Left ventricle myocardium superior (tissue), 1 donor: ENCODE measurements at places on chromosomes 16 and 17. TPM values are rescaled to one million over a fixed set of nuclear protein-coding genes. Genes with fewer than 3 reads are reported as not detected.

DNA sequence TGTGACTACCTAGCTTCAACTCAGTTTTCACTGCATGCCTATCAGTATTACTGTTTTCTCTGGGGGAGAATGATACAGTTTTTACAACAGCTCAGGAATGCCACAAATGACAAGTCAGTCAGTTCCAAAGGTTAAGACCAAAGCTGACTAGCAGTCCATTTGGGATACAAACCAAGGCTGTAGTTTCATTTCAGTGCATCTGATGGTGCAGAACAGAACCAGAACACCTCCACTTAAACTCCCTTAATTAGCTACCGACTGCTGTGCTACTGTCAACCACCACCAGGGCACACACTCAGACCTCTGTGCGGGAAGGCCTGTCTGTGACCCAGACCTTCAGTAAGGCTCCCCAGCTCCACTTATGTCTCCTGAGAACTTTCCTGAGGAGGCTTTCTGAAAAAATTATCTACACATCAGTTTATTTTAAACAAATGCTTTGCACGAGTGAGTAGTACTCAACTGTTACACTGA, 20.4 kb downstream of the NFE2L1 start:
- DNase-seq, result no peak

DNA sequence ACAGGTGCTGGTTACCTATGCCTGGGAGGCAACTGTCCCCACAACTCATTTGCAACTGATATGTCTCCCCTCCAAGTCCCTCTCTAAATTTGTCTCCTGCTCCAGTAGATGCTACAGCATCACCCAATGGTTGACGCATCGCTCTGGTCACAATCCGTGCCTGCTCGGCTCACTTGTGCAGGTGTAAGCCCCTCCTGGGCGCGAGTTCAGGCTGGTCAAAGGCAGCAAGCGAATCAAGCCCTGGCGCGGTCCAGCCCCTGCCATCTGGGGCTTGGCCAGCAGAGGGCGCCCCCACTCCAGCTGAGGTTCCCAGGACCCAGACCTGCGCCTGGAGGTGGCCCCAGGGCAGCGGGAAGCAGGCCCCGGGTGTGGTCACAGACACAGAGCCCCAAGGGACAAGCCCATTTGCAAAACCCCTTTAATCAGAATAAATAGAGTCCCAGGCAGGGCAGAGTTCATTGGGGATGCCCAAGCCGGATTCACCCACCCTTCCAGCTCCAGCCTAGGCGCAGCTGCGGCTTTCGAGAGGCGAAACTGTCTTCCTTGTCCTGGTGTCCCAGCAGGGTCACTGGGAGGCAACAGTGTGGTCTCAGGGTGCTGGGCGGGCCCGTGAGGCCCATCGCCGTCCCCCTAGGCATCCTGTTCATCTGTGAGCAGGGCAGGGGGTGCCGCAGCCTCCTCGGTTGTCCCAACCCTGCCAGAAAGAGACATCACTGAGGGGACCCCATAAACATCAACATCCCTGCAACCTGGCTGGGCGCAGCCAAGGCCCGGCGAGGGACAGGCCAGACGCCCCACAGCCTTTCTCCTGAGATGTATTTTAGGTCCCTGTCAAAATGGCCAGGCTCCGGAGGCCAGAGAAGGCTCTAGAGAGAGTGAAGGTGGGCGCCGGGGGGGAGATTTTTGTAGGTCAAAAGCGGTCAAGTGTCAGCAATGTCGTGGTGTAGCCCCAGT, 15.8 kb downstream of the TMC6 start:
- DNase-seq, result peak; percentile 90

- DNase-seq, result no peak
These were observed 85.1 kb downstream of the RGS9 start for GRCh38 chr17:65222214-65222738.

DNA sequence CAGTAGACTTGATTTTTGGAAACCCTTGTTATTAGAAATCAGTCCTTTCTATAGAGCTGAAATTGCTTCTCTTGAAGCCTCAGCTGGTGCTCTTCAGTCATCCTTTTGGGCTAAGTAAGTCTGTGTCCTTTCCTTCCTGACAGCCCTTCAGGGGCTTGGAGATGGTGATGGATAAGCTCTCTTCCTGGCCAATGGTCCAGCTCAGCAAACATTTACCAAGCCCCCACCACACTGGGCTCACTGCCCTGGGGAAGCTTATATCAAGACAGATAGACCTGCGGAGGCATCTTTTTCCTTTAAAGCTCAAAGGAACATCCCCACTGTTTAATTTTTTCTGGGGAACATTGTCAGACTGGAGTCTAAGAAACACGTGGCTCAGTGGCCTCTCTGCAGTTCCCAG, 139.6 kb downstream of the HAPSTR1 start:
- DNase-seq, result no peak

DNA sequence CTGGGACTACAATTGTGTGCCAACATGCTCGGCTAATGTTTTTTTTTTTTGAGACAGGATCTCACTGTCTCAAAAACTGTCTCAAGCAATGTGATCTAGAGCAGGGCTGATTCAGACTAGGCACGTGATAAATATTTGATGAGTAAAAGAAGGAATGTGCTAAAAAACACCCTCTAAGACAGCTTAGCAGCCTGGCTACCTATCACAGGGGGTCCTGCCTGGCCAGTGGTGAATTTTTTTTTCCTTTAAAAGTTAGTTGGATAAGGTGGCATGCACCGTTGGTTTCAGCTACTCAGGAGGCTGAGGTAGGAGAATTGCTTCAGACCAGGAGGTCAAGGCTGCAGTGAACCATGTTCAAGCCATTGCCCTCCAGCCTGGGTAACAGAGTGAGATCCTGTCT, 14.8 kb upstream of the GPATCH8 start:
- no peak for DNase-seq

- peak; percentile 90 for DNase-seq
These were observed 29.5 kb downstream of the SRL start for GRCh38 chr16:4212211-4212933.

Gene PPM1E
- 3.2 TPM for total RNA-seq

Gene MYH1
- 0.10 TPM for total RNA-seq

Gene CD300A
- 1.9 TPM for total RNA-seq

Gene CDRT15
- total RNA-seq, result not detected

Gene LGALS9B
- not detected for total RNA-seq

Gene SRL
- 426 TPM for total RNA-seq

Gene HCRT
- total RNA-seq, result not detected
